Esophagus squamous epithelium (tissue), 5 donors: ENCODE measurements at places on chromosomes 2 and 18.

DNA sequence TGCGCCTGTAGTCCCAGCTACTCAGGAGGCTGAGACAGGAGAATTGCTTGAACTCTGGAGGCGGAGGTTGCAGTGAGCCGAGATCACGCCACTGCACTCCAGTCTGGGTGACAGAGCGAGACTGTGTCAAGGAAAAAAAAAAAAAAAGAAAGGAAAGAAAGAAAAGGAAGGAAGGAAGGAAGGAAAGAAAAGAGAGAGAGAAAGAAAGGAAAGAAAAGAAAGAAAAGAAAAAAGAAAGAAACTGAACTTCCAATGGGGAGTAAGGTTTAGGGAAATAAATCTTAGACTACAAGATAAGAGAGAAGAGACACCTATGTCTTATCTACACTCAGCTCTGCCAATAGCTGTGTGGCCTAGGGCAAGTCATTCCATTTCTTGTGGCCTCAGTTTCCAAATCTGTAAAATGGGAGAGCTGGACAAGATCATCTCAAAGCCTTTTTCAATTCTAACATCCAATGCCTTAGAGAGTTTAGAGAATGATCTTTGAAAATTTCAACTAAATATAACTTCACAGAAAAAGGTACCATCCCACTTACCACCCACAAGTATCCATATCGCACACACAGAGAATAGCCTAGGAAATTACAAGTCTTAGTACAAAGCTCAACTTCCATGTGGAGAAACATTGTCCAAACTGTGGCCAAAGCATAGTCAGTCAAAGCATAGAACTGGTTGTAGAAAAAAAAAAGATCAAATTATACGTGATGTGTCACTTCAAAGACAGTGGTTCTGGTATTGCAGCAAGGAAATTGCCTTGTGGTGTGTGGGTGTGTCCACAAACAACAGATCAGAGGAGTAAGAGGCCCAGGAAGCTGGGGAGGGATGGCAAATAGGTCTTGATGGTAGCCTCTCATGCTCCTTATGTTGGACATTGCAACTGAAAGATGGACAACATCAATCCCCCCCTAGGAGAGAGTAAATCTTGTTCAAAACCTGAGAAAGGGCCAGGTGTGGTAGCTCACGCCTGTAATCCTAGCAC, 42.4 kb downstream of the SLC14A2 start:
- no peak for DNase-seq

DNA sequence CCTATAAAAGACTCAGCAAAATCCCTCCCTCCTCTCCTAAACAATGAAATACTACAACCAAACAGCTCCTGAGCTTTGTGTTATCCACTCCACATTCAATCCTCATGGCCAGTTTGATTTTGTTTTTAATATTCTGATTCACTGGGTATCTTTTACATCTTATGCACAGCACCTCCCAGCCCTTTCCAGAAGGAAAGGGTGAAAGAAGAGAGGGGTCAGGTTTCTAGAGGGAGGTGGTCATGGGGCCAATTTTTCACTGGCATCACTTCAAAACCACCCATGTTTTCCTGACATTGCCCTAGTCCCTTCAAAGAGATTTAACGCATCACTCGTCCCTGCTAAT, 315.6 kb downstream of the LPIN1 start:
- no peak for DNase-seq

DNA sequence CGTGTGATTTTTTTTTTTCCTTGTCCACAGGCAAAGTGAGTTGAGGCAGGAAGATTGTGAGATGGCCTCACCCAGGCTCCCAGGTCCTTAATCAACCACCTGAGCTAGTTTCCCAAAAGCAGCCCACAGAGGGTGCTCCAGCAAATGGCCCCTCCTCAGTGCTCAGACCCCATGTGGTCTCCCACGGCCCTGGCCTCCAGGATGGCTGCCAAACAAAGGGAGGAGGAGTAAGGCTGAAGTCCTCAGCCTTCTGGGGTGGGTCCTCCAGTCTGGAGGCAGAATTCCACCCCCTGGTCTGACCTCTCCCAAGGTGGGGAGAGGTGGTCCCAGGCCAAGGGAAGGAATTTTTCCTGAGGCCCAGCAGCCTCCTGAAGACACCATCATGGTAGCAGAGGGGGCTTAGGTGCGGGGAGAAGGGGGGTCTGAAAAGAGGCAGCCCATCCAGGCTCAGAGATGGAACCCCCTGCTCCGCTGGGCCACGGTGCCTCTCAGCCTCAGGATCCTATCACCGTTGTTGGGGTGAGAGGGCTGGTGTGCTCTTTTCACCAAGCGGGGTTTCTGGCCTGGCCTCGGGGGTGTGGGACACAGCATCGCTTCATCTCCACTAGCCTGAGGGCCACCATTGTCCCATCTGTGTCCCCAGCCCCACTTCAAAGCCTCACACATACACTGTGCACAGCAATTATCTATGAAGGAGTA, 2.3 kb downstream of the NGEF start:
- no peak for DNase-seq

- no peak for DNase-seq
These were observed 968 bp upstream of the ASTL start for GRCh38 chr2:96139181-96139758.

DNA sequence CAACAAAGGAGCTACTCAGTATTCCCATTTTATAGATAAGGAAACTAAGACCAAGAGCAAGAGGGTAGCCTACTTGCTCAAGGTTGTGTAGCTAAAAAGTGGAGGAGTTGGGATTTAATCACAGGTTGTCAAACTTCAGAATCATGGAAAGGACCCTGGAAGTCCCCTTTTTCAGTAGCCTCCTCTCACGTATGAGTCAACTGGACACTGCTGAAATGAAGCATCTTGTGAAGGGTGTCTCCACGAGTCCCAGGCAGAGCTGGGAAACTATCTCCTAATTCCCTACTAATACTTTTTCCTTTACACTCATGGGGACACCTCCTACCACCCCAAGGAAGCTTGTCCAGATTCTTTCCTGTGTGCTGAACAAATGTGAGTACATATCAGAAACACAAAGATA, 155.8 kb downstream of the RHBDD1 start:
- no peak for DNase-seq

DNA sequence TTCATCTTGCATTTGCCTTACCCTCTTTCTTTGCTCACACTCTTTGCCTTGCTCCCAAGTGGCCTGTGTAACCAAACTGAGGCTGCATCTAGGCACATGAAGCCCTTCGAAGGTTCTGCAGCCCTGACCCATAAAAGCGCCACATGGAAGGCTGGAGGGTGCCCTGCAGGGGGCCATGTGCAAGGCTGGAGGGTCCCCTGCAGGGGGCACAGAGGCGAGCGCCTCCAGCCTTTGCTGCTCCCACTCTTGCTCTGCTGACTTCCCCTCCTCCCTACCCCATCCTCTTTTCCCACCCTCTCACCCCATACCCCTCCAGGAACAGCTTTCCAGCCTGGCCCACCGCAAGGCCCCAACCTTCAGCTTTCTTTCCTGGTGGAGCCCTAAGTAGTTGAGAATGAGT, 317.3 kb downstream of the CELF4 start:
- DNase-seq = no peak

DNA sequence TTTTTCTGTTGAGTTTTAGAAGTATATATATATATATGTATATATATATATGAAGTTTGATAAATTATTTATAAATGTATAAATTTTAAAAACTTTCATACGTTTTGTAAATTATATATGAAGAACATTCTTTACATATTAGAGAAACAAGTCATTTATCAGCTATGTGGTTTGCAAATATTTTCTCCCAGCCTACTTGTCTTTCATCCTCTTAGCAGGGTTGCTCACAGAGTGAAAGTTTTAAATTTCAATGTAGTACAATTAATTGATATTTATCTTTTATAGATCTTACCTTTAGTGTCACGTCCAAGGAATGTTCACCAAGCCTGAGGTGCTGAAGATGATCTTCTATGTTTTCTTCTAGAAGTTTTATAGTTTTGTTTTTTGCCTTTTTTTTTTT, 78.3 kb upstream of the HS6ST1 start:
- no peak for DNase-seq

GRCh38 chr2:182047544-182047943, 61.9 kb downstream of the PPP1R1C start:
- no peak for DNase-seq

- DNase-seq = no peak
These were observed 165.5 kb downstream of the GCA start for GRCh38 chr2:162509288-162509968.

- DNase-seq = no peak
These were observed 97.4 kb upstream of the ID2 start for GRCh38 chr2:8584174-8585066.

GRCh38 chr2:39123436-39123999, 2.7 kb upstream of the SOS1 start:
- no peak for DNase-seq

GRCh38 chr2:37052600-37053332, 31.4 kb downstream of the HEATR5B start:
- DNase-seq = no peak

DNA sequence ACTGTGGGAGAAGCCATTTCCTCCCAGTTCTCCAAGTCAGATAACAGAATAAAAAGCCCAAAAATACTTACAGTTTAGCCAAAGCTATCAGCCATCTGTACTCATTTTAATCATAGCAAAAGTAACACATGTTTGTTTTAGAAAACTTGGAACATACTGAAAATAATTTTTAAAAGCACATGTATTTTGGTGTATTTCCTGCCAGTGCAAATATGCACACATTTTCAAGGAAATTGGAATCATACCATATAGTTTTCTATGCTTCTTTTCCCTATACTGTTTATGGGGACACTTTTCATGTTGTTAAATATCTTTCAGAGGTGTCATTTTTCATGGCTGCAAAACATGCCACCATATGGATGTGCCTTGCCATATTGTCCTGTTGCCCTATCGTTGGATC, 51.2 kb downstream of the BOD1L2 start:
- DNase-seq = no peak

DNA sequence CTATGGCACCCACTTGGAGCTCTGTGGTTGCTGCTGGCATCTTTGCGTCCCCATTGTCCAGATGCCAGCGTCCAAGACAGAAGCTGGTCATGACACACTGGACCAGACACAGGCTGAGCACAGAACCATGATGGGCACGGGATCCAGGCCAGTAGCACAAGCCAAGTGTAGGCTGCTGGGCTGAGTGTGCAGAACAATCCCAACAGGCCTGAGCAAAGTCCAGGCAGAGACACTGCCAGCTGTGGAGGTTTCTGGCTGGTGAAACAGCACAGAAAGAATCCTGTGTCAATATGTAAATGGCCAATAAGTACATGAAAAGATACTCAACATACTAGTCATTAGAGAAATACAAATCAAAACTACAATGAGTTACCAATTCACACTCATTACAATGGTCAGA, 705.4 kb downstream of the METTL4 start:
- no peak for DNase-seq
